ENCODE measurements at places on chromosomes 5 and 9.

DNA sequence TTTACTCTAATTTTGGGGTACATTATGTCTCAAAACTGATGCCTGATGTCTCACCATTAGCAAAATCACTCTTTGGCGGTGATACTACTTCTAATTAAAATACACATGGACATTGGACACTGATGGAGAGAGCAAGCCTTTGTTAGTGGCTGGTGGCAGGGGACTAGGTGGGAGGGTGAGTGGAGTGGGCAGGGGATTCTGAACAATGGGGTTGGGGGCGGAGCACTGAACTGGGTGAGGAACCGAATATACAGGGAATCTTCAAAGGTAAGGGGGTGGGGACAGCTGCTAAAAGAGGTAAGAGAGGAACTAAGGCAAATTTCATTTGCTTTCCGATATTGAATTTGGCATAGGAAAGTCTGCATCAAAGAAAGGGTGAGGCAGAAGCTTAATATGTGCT is 88.8 kb downstream of the CARTPT start:
- DNase-seq: no peak

GRCh38 chr9:123960366-123960765 is 30.4 kb upstream of the DENND1A start:
- DNase-seq: no peak

- DNase-seq: no peak
Observed at GRCh38 chr5:81760521-81760920, 9.6 kb upstream of the SSBP2 start.

DNA sequence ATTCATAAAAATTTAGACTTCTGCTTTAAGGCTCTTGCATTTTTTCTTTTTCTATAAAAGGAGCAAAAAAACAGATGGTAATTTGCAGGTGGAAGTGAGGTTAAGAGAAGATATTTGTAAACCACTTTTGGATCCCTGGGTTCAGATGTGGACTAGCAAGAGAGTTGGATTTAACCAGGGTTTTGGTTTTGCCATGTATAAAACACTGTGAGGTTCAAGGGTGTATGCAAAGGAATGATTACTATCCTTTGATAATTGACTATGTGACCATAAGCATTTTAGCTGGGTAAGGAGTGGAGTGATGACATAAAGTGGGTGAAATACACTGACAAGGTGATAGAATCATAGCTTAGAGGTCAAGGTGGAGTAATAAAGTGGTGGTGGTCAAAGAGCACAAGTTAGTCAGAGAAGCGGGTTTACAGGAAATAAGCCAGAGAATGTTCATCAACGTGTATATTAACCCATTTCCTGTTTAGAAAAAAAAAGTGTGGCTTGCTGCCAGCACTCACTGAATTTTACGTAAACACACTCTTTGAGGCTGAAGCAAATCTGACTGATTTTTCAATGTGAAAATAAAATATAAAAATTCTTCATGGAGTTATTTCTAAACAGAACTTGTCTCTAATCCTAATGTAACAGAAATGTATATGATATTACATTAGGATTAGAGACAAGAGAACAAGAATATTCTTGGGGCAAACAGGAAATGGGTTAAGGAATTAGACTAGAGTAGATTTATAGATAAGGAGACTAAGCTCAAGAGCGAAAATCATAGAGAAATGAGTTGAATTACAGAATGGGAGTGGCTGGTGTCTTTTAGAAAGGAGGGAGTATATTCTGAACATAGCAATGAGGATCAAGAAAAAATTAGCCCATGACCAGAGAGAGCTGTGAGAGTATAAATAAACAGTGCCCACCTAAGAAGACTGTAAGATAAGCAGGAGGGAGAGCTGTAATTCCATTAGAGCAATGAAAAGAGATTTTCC is 74.5 kb downstream of the CDKN2A start:
- DNase-seq: no peak

DNA sequence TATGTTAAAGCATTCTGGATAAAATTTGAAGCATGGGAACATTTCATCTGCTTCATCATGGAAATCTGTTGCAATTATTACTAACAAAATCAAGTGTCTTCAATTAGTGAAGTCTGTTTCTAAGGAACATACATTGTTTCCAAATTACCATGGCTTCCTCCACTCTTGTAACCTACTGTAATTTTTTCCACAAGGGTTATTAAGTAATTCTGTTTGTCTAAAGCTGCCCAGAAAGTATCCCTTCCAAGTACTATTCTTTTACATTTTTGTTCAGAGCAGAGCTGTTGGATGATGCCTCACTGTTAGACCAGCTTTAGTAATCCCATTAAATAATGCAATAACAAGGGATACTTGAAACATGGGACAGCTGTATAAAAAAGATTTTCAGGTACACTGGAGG is 483.5 kb upstream of the CD180 start:
- DNase-seq: no peak

DNA sequence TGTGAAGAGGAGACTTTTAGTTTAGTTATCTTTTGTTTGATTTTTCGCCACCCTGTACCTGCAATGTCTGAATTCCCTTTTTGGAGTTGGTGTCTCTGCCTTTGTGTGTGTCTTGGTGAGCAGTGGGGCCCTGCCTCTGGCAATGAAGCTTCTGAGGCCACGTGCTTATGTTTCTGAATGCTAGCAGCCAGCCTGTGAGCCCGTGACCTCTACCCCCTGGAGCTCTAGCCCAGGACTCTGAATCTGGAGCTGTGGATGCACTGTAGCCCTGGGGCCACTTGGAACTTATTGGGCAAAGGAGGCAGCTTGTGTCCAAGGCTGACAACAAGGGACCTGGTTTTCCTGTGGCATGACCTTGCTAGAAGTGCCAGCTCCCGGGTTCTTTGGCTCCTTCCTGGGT is 19.4 kb downstream of the ENTREP1 start:
- no peak for DNase-seq

- no peak for DNase-seq
Observed at GRCh38 chr5:119810217-119810616, 180.9 kb downstream of the FAM170A start.

- DNase-seq: no peak
Observed at GRCh38 chr5:126814721-126815404, 37.9 kb downstream of the LMNB1 start.

DNA sequence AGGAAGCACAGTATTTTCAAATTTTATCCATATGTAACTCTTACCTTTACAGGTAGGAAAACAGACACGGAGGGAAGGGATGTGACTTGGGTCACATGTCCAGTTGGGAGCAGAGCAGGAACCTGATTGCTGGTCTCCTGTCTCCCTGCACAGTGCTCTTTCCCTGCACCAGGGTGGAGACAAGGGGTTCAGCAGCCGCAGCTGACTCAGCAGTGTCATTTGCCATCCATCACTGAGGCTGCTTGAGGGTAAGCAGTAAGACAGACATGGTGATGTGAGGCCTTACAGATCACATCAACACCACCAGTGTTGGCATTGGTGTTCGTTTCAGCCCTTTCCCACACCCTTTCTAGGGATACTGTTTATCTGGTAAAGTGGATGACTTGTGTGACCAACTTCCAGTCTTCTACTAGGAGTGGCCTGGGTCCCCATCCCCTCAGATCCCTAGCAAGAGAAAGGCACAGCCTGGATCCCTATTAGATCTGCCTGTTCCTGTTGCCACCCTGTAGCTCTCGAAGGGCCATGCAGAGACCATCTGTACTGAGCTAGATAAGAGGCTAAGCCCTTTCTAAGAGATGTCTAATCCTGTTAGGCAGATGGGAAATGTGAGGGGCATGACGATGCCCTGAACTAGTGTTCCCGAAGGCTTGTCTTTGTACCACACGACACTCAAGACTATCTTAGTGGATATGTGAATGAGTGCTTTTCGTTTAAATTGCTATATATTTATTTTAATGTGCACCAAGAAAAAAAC is 29.1 kb downstream of the FRMPD1 start:
- no peak for DNase-seq

DNA sequence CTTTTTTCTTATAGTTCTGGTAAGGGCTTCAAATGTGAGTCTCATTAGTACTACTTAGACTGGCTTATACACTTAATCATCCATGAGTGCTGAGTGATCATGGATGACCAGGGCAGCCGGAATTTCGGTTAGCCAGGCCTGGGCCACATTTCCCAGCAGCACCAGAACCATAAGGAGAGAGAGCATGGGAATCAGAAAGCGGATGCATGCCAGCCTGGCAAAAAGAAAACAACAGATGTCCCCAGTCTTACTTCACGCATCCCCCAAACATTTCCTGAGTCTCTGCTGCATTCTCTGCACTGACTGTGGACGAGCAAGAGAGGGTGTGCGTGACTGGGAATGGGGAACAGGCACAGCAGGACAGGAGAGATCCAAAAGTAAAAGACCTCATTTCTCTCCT is 371.1 kb upstream of the ZNF608 start:
- no peak for DNase-seq

GRCh38 chr9:79524266-79524665 is 47.5 kb upstream of the TLE4 start:
- DNase-seq: no peak

DNA sequence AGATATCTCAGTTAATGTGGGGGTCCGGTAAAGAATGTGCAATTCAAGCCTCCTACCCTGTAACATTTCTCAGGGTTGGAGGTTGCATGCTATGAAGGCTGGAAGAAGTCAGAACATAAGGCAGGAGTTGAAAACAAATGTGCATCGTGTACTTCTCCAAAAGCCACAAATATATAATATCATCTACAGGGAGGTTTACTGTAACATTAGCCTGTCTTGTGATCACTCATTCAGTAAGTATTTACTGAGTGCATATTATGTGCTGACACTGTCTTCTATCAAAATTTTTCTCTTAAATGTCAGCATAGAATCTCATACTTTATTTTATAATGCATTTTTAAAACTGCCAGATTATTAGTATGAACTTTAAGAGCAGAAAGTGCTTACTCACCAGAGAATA is 105.6 kb upstream of the ZNF366 start:
- no peak for DNase-seq

DNA sequence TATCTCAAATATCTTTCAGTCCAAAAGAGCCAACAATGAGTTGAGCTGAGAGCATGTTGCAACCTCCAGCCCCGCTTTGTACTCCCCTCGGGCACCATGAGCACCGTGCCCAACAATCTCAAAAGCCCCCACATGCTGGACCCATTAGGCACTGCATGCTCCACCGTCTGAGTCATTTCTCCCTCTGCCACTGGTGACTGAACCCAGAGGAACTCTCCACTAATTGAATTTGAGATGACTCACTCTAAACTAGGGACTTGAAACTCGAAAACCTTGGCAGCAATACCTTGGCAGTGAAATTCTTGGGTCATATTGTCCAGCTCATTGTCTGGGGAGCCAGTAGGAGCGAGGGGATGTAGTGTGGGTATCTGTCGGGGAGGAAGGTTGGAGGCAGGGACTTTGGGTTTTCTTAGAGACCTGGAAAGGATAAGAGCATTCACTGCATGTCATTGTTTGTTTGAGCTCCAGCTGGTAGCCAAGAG is 49.9 kb upstream of the SLIT3 start:
- DNase-seq: no peak

GRCh38 chr9:131982671-131983239 is 96.9 kb downstream of the MED27 start:
- no peak for DNase-seq

DNA sequence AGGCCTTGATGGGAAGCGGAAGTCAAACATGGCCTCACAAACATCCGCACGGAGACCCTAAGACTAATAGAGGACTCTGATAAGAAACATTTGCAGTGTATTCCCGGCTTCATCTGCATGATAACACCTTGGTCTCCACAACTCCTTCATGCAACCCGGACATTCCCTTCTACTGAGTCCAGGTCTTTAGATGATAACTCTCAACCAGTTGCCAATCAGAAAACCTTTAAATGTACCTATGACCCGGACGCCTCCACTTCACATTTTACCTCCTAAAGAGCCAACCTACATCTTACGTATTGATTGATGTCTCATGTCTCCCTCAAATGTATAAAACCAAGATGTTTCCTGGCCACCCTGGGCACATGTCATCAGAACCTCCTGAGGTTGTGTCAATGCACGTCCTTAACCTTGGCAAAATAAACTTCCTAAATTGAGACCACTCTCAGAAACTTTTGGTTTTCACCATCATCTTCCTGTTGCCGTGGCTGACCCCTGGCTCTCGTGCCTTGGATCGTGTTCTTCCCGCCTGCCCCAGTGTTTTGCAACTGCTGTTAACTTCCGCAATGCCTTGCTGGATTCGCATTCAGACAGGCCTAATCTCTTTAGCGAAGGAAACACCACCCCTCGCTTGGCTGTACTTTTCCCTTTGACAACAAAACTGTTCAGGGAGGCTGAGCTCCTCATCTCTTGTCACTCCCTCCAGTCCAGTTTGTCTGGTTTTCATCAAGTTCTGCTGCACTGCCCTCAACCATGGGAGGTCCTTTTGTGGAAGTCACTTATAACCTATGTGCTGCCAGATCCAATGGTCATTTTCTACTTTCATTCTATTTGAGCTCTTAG is 1.1 kb upstream of the DAP start:
- no peak for DNase-seq

DNA sequence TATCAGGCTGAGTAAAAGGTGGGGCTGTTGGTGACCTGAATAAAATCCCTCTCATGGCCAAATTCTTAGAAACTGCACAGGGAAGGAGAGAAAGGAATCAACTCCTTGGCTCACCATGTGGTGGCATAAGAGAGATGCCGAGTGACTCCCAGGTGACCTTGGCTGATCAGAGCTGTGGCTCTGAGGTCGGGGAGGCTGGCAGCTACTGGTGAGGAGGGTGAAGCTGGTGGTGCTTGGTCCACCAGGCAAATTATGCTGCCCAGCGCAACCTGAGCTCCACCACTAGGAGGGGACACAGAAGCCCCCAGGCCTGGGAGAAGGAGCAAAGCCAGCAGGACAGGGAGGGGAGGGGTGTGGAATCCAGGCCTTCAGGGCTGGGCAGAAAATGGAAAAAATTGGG is 111.2 kb upstream of the IL12B start:
- no peak for DNase-seq

GRCh38 chr9:20511686-20512085 is 110.6 kb downstream of the MLLT3 start:
- no peak for DNase-seq

GRCh38 chr9:103407260-103407659 is 412.1 kb downstream of the CYLC2 start:
- DNase-seq: no peak

DNA sequence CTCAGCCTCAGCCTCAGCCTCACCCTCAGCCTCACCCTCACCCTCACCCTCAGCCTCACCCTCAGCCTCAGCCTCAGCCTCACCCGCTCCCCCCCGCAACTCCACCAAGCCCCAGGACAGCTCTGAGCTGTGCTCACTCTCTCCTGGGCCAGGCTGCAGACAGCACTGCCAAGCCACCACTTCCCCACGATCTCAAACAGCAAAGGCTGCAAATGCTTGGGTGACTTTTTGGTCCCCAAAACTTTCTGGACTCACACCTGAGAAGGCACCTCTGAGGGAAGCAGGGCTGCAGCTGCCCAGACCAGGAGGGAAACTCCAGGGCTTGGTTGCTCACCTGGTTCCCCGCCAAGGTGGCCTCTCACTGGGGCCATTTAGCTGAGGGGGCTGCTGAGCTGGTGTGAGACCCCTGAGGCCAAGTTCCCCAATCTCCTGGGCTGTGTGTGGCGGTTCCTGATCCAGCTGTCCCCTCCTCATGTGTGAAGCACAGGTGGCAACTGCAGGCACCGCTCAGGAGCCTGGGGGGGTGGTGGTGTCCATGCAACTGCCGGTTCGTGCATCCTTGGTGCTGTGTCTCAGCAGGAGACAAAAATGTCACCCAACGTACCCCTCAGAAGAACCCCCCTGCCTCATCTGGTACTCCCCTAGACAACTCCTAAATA is 17.8 kb downstream of the MRPL36 start:
- DNase-seq: no peak

- DNase-seq: no peak
Observed at GRCh38 chr9:7011395-7012067, 253.8 kb downstream of the KDM4C start.

All from activated naive CD8-positive, alpha-beta T cell treated with anti-CD3 and anti-CD28 coated beads, Interleukin-2, amount 50 U/mL, for 16 hours (primary cell).